Erythroblast (primary cell): ENCODE measurements at places on chromosomes 2 and 18.

- no peak for DNase-seq
Observed at GRCh38 chr2:2662037-2662846, 331.2 kb upstream of the MYT1L start.

DNA sequence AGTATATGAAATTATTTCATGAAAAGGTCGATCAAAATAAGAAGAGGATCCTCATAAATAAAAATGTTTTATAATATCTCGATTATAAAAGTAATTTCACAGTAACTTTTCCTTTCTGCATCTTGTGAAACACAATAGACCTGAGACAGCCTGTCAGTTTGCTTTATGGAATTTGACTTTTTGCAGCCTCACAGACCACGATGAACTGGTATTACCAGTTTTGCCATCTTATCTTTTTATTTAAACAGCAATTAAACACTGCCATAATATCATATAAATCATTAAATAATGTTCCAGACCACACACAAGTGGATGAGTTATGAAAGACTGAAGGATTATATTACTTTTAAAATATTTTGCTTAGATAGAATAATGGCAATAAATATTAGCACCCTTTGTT, 10.7 kb upstream of the GALNT3 start:
- no peak for DNase-seq

GRCh38 chr18:1999387-1999786, 571.9 kb downstream of the METTL4 start:
- no peak for DNase-seq

- DNase-seq: no peak
Observed at GRCh38 chr2:70983506-70984227, 5.2 kb downstream of the ANKRD53 start.

DNA sequence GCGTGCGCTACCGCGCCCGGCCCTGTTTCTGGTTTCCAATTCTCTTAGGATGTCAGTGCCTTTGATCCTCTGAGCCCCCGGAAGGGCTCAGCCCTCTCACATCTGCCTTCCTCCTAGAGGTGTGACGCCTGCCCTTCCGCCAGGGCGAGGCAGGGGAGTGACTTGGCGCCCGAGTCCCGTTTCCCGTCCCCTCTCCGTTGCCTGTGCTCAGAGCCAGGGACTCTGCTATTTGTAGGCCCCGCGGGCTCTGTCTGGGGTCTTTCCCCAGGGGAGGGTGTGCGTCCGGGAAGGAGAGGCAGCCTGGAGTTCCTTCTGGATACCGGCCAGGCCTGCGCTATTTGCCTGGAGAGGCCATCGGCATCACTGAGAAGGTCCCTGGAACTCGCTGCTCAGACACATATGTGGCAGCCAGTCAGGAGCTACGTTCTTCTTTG, 103.7 kb upstream of the TAF1B start:
- no peak for DNase-seq

DNA sequence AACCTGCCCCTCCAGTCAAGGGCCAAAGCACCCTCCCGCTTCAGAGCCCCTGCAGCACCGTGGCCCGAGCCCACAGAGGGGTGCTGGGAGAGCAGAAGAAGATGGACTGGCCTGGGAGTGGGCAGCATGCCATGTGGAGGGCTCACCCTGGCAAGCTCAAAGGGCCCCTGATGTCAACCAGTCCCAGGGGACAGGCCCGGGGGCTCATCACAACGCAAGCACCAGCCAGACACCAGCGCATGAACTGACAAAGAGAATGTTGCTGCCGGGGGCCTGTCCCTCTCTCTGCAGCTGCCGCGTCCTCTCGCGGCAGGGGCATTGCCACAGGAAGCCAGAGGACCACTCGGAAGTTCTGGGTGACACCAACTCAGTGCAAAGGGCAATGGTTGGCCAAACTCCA, 30.3 kb upstream of the BIN1 start:
- DNase-seq: no peak

- DNase-seq: no peak
Observed at GRCh38 chr2:189276277-189276676, 96.7 kb upstream of the COL5A2 start.

- DNase-seq: no peak
Observed at GRCh38 chr2:126916744-126917143, 18.1 kb downstream of the TEX51 start.

GRCh38 chr2:57674743-57675142, 371.9 kb upstream of the VRK2 start:
- DNase-seq: no peak

- no peak for DNase-seq
Observed at GRCh38 chr18:66971960-66972359, 368.1 kb upstream of the CDH19 start.

DNA sequence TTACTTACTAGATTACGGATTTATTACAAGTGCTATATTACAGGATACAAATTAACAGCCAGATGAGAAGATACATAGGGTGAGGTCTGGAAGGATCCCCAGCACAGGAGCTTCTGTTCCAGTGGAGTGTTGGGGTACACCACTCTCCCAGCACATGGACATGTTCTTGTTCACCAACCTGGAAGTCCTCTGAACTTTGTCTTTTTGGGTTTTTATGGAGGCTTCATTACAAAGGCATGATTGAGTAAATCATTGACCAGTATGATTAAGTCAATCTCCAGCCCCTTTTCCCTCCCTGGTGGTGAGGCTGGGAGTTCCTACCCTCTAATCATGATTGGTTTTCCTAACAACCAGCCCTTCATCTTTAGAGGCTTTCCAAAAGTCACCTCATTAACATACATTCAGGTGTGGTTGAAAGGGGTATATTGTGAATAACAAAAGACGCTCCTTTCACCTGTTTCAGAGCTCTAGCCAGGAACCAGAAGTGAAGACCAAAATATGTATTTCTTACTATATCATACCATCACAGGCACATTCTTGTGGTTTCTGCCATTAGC, 38.3 kb downstream of the APLF start:
- no peak for DNase-seq

- DNase-seq: no peak
Observed at GRCh38 chr2:136154384-136154783, 36.4 kb upstream of the CXCR4 start.

GRCh38 chr2:2942225-2942624, 435.4 kb downstream of the EIPR1 start:
- DNase-seq: no peak

GRCh38 chr18:48887294-48887904, 63.4 kb downstream of the SMAD7 start:
- DNase-seq: no peak

GRCh38 chr18:48133671-48134251, 203.3 kb upstream of the SMAD2 start:
- DNase-seq: no peak

GRCh38 chr2:69805887-69806286, 23.6 kb upstream of the GMCL1 start:
- no peak for DNase-seq

DNA sequence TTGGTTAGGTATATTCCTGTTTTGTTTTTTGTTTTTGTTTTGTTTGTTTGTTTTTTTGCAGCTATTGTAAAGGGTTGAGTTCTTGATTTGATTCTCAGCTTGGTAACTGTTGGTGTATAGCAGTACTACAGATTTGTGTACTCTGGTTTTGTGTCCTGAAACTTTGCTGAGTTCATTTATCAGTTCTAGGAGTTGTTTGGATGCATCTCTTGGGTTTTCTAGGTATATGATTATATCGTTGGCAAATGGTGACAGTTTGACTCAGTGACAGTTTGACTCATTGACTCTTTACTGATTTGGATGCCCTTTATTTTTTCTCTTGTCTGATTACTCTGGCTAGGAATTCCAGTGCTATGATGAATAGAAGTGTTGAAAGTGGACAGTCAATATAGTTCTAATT, 53.7 kb downstream of the APLF start:
- no peak for DNase-seq

DNA sequence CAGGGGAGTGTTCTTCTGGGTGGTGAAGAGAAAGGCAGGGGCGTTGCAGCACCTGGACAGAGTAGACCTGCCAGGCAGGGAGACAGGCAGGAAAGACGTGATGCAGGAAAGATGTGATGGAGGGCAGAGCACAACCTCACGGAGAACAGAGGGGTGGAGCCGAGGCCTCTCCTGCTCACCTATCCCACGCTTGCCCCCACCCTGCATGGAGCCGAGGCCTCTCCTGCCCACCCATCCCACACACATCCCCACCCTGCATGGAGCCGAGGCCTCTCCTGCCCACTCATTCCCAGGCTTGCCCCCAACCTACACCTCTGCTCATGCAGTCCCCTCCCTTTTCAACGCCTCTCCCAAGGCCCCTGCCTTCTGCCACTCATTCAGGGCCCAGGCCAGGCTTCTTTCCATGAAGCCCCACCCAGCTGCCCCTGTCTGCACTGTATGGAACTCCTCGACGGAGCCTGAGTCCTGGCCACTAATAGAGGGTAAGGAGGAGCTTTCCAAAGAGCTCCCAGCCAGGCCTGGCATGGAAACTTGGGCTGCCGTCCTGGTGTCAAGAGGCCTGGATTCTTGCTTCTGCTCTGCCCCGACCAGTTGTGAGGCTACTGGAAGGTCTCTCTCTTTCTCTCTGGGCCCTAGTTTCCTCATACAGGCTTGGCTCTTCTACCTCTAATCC, 32.0 kb upstream of the LOXHD1 start:
- no peak for DNase-seq

- no peak for DNase-seq
Observed at GRCh38 chr18:23442958-23443357, 10.1 kb upstream of the RIOK3 start.

GRCh38 chr2:240963065-240963867, 35.2 kb upstream of the SNED1 start:
- no peak for DNase-seq

DNA sequence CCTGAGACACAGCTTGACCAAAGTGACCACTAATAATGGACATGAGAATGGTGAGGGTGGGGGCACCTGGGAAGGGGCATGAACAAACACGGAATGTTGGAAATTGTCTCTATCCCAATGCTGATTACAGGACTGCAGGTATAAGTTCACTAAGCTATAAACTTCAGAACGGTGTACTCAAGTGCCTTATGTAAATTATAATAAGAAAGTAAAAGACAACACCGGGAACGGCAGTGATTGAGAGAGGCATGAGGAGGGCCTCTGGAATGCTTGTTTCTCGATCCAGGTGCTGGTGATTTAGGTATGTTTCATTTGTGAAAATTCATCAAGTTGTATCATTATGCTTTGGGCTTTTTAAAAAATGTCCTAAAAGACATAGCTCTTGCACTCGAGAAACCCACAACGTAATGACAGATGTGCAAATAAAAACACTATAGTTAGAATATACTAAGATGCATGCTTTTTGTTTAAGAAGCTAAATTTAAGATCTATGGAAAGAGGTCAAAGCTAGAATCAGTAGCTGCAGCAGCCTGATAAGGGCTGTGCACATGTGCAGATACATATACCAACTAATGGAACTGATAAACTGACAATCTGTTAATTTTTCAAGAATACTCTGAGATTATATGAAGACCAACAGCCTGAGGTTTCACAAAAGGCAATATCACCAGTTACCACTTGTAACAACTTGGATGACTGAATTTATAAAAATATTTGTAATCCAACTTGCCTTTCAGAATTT, 7.6 kb downstream of the HIBCH start:
- peak; percentile 70 for DNase-seq

GRCh38 chr2:1730015-1730927, 14.0 kb downstream of the PXDN start:
- DNase-seq: no peak

- peak; percentile 10 for DNase-seq
Observed at GRCh38 chr2:42492691-42493467, 903 bp downstream of the KCNG3 start.

DNA sequence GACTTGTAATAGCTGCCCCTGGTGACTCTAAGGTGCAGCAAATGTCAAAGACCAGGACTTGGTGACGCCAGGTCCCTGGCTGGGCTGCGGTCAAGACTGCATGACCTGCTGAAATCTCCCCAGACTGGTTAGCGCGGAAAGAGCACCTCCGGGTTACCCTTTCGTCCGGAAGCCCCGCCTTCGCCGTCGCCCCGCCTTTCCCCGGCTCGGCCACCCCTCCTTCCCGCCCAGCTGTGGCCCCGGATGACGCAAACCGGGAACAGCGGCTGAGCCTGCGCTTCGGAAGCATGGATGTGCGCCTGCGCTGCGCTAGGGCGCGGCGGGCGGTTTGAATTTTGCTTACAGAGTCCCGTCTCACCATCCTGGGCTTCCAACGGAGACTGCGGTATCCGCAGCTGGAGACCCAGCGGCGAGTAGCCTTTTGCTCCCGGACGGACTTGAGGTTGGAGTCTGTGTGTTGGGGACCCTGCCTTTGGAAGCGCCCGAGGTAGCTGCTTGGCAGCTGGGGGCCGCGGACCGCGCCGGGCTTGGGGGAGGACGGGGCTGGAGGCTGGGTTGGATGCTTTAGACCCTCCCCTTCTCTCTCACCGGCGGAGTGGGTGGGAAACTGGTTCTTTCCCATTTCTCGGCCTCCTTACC, at the start of gene SKA1:
TSS of gene SKA1 (plus strand) at position 294 of the 639 bp plus-strand sequence. CDS start 785 bp downstream, outside the sequence.
- peak; percentile 98 for DNase-seq

GRCh38 chr2:27838502-27838901, 51.7 kb downstream of the RBKS start:
- DNase-seq: no peak

- DNase-seq: peak; percentile 12
Observed at GRCh38 chr2:168740788-168741187, 61.6 kb upstream of the NOSTRIN start.

DNA sequence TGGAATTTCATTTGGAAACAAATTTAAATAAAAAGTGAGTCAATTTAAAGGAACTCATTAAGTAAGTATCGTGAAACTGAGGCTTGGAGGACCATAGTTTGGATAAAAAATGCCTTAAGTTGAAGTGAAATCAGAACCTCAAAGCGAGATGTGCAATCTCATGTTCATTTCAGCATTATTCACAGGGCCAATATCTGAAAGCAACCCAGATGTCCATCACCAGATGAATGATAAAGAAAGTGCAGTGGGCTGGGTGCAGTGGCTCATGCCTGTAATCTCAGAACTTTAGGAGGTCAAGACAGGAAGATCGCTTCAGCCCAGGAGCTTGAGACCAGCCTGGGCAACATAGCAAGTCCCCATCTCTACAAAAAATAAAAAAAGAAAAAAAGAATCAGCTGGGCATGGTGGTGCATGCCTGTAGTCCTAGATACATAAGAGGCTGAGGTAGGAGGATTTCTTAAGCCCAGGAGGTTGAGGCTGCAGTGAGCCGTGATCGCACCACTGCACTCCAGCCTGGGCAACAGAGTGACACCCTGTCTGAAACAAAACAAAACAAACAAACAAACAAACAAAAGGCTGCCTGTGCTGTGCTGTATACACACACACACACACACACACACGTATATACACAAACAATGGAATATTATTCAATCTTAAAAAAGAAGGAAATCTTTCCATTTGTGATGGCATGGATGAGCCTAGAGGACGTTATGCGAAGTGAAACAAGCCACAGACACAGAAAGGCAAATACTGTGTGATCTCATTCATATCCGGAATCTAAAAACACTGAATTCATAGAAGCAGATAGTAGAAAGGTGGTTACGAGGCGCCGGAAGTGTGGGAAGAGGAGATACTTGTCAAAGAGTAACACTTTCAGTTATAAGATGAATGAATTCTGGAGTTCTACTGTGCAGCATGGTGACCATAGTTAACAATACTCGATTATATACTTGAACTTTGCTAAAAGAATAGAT, 14.5 kb downstream of the SH3RF3 start:
- DNase-seq: no peak

GRCh38 chr2:233047667-233048066, 12.5 kb upstream of the INPP5D start:
- no peak for DNase-seq

GRCh38 chr2:182316950-182317349, 109.9 kb downstream of the PDE1A start:
- no peak for DNase-seq
